ENCODE measurements at places on chromosomes 4 and X.
A peak's percentile ranks its signal among the peaks of the same experiment; 100 is the strongest.

- DNase-seq, result no peak
Measured at GRCh38 chrX:29661290-29661689, 554.1 kb upstream of the MAGEB2 start.

- no peak for DNase-seq
Measured at GRCh38 chrX:37926700-37927099, 79.3 kb upstream of the DYNLT3 start.

- no peak for DNase-seq
Measured at GRCh38 chrX:84336646-84337045, 148.6 kb upstream of the RPS6KA6 start.

GRCh38 chrX:41036668-41037326, 48.4 kb upstream of the USP9X start:
- peak; percentile 33 for DNase-seq
